ENCODE measurements at places on chromosomes 4 and X. TPM values are rescaled to one million over a fixed set of nuclear protein-coding genes. Genes with fewer than 3 reads are reported as not detected.

The F9 gene
- total RNA-seq, result not detected

DNA sequence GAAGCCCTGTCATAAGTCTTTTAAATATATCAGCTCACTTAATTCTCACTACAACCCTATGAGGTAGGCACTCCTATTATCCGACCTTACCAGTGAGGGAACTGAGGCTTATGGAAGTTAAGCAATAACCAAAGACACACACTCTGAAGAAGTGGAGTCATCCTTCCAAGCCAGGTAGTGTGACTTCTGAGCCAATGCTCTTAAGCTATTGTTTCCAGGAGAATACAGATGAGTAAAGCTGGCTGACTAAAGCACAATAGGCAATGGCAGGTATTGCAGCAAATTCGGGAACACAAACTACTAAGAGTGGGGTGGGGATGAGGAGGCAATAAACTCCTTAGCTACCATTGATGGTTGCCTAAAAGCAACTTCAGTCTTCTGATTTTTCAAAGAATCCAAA, 81.8 kb upstream of the KIT start:
- DNase-seq, result no peak

GRCh38 chrX:133514486-133514885, 99.2 kb upstream of the GPC4 start:
- no peak for DNase-seq

DNA sequence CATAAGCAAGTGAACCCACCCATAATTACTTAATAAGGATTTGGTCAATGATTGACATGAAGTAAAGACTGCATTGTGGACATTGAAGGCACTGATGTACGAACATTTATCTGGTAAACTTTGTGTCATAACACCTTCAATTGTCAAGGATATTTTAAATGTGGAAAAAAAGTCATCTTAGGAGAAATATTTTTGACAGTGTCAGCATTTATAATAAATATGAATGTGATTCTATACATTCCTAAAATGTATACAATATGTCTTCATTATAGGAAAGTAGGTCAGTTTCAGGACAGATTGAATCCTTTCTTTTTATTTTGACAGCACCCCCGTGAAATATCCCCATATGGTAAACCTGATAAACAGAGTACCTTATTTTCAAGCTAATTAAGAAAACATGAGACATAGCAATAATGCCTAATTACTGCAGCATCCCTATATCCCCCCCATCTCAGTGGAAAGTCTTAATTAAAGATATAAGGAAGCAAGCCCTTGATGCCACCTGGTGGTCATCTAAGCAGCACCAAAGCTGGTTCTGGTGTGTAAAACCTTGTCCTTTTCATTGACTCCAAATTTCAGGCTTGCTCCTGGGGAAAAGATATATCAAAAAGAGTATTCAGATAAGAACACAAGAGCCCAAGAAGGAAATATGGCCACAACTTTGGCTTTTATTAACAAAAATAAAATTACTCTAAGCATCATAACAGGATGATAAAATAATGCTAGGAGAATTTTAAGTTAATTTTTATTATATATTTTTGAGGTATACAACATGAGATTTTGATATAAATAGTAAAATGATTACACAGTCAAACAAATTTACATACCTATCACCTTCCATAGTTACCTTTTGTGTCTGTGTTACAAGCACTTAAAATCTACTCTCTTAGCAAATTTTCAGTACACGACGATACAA, 379.7 kb downstream of the TLL1 start:
- peak; percentile 31 for DNase-seq

DNA sequence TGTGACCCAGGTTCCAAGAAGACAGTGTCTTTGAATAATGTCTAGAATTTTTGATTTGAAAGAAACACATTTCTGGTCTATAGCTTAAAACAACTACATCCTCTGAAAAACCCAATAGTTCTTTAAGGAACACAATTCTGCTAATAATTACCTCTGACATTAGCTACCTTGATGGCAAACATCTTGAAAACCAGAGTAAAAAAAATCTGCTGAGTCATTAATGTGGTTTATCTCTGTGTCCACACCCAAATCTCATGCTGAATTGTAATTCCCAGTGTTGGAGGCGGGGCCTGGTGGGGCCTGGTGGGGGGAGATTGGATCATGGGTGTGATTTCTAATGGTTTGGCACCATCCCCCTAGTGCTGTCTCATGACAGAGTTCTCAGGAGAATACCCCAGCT, 1233.8 kb downstream of the NLGN4X start:
- no peak for DNase-seq
